ENCODE measurements at places on chromosomes 7 and 10.
A peak's percentile ranks its signal among the peaks of the same experiment; 100 is the strongest.

- peaks cover 2% of the 10 kb centered on the region for H3K4me1 ChIP-seq
- H3K27me3 ChIP-seq, result peaks cover 14% of the 10 kb centered on the region
- no peak for DNase-seq
- no peak overlapping the region for H3K4me3 ChIP-seq
Observed at GRCh38 chr10:79926037-79926436, 22.9 kb downstream of the SFTPD start.

- H3K4me3 ChIP-seq, result no peak overlapping the region
- H3K36me3 ChIP-seq, result no peaks in the 10 kb centered on the region
Observed at GRCh38 chr10:48924988-48925387, 14.7 kb downstream of the LRRC18 start.

GRCh38 chr10:64745565-64745964 is 1224.4 kb downstream of the REEP3 start:
- no peaks in the 10 kb centered on the region for H3K27me3 ChIP-seq
- H3K27ac ChIP-seq, result no peak overlapping the region
- no peaks in the 10 kb centered on the region for H3K36me3 ChIP-seq
- H3K4me1 ChIP-seq, result no peaks in the 10 kb centered on the region

DNA sequence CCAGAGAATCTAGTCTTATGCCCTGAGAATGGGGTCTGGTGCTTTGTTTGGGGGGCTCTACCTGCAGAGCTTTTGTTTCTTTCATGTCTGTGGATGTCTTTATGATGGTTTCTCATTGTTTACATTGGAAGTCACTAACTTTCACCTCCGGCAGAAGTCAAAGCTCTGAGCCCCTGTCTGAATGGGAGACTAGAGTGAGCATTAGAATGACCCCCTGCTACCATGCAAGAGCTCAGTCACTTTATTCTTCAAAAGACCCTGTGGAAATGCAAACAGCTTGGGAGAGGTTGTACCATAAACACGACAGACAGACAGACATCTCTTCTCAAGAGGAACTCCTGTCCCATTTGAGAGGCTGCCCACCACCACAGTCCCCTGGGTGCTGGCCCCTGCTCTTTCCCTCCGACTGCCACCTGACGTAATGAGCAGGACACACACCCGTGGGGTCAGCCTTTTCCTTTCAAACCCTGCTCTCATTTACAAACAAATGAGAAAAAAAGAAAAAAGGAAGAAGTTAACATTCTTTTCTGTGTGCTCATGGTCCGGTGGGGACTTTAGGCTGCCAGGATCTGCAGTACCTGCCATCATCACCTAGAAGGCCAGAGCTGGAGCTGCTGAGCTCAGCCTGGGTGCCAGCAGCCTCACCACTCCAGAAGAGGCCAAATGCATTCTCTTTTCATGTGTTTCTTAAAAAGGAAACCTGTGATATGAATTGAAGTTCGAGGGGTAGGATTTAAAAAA is 91.6 kb downstream of the FZD1 start:
- DNase-seq, result peak; percentile 54
- peaks cover 4% of the 10 kb centered on the region for H3K4me1 ChIP-seq
- no peak overlapping the region for H3K4me3 ChIP-seq
- H3K36me3 ChIP-seq, result no peaks in the 10 kb centered on the region
- no peak overlapping the region for H3K27ac ChIP-seq

DNA sequence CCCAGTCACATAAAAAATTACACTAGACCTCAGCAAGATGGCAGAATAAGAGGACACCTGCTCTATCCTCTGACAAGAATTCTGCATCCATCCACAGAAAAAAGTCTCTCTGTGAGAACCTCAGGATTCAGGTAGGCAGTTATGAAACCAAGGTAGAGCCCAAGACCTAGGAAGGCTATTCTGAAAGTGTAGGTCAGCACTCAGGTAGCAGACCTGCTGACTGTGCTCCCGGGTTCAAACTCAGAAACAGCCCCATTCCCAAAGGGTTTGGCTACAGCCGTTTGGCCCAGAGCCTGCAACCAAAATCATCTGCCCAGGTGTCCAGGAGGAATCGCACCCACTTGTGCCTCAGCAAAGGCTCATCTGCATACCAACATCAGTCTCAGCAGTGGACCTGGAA is 37.7 kb downstream of the COA1 start:
- no peaks in the 10 kb centered on the region for H3K27me3 ChIP-seq
- no peak overlapping the region for H3K4me3 ChIP-seq
- no peaks in the 10 kb centered on the region for H3K36me3 ChIP-seq
- no peak overlapping the region for H3K27ac ChIP-seq
- no peak for DNase-seq
- H3K4me1 ChIP-seq, result peaks cover 3% of the 10 kb centered on the region

DNA sequence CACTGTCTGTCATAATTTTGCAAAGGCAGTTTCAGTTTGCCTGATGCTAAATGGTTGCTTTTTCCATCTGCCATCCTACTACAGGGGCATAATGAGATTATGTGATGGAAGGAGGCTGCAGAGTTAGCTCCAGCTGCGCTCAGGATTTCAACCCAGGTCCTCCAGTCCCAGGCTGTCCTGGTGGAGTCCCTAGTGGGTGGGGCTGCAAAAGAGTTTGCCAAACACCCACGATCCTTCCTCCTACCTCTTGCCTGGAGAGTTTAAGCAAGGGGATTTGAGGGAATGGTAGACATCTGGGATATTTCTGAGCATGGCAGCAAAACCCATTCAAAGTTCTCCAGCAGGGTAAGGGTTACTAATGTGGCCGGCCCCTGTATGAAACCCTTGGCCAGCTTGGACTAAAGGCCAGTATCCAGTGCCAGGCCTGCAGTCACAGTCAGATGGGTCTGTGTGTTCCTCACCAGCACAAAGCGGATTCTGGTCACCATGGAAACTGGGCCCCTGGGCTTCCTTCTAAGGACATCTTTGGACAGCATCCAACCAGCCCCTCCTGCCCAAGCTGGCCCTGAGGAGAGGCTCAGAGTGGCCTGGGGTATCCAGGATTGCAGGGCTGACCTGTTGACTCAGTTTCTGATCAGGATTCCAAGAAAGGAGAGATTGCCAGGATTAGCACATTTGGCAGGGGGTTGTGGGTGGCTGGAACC is 42.7 kb upstream of the CHST3 start:
- H3K27ac ChIP-seq, result no peak overlapping the region
- no peak for DNase-seq
- H3K27me3 ChIP-seq, result no peaks in the 10 kb centered on the region
- no peaks in the 10 kb centered on the region for H3K4me1 ChIP-seq

GRCh38 chr10:117519879-117520278 is 22.7 kb upstream of the EMX2 start:
- no peaks in the 10 kb centered on the region for H3K4me1 ChIP-seq
- H3K27ac ChIP-seq, result no peak overlapping the region

DNA sequence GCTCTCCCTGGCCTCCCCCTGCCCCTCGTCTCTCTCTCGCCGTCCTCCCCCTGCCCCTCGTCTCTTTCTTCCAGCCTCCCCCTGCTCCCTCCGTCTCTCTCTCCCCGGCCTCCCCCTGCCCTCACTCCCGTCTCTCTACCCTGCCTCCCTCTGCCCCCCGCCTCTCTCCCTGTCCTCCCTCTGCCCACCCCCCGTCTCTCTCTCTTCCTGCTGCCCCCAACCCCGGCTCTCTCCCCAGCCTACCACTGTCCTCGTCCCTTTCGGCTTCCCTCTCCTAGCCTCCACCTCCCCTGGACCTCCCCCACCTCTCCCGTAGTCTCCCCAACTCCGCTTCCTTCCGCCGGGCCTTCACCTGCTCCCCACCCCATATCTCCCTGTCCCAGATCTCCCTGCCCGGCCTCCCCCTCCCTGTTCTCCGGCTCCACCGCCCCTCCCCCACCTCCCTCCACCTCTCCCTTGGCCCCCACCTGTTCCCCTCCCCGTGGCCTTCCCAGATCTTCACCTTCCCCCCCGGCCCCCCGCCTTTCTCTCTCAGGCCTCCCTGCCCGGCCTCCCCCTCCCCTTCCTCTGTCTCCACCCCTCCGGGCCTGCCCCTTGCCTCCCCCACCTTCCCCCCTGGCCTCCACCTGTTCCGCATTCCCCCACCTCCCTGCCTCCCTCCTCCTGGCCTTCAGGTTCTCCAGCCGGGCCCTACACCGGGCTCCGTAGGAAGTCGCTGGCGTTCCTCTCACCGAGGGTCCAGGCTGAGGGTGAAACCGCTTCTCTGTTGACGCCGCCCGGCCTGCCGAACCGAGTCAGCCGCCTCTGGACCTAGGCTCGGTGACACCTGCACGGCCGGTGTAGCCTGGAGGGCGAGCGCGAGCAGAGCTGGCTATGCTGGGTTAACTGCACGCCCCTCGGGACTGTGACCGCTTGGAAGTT is 1.2 kb downstream of the GET4 start:
- H3K36me3 ChIP-seq, result peaks cover 19% of the 10 kb centered on the region
- peak overlapping the region; percentile 75 for H3K4me3 ChIP-seq
- peak overlapping the region; percentile 81 for H3K27ac ChIP-seq
- no peak for DNase-seq

GRCh38 chr7:45897042-45897690 is 8.9 kb downstream of the IGFBP1 start:
- H3K36me3 ChIP-seq, result no peaks in the 10 kb centered on the region
- H3K4me3 ChIP-seq, result no peak overlapping the region
- H3K27me3 ChIP-seq, result no peaks in the 10 kb centered on the region
- H3K27ac ChIP-seq, result no peak overlapping the region
- no peaks in the 10 kb centered on the region for H3K4me1 ChIP-seq
- no peak for DNase-seq

GRCh38 chr10:27383595-27384542 is 120.2 kb upstream of the RAB18 start:
- no peaks in the 10 kb centered on the region for H3K4me1 ChIP-seq
- H3K4me3 ChIP-seq, result no peak overlapping the region
- H3K27me3 ChIP-seq, result no peaks in the 10 kb centered on the region
- DNase-seq, result no peak
- no peak overlapping the region for H3K27ac ChIP-seq

DNA sequence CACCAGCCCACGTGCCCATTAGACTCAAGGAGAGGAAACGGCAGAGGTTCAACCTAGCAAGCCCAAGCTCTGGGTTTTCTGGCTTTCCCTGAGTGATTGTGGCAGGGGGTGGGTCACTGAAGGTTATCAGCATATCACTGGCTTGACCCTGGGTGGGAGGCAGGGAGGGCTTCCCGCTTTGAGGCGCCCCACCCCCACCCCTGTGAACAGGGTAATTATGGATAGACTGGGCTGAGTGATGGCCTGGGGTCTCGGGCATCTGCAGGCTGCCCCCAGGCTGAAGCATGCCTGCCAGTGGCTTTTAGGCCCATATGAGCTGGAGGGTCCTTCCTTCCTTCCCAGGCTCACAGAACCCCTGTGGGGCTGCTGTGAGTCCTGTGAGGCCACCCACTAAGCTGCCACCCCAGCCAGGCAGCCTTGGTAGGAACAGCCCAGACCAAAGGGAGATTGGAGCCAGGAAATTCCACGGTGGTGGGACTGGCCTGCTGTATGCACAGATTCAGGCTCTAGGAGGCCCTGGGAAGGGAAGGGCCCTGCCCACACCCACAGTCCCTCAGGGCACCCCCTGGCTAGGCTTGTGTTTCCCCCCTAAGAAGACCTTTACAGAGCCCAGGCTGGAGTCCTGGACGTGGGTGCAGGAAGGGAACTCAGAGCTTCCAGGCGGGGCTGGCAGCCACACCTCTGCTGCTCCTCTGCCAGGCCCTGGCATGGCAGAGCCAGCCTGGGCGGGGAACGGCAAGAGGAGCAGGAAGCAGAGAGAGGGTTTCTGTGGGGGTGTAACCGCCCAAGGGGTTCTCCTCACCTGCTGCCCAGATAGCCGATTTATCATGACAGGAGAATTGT is 33.1 kb downstream of the GPRIN2 start:
- H3K27ac ChIP-seq, result no peak overlapping the region
- H3K4me3 ChIP-seq, result no peak overlapping the region
- no peak for DNase-seq
- H3K27me3 ChIP-seq, result no peaks in the 10 kb centered on the region
- H3K36me3 ChIP-seq, result no peaks in the 10 kb centered on the region

DNA sequence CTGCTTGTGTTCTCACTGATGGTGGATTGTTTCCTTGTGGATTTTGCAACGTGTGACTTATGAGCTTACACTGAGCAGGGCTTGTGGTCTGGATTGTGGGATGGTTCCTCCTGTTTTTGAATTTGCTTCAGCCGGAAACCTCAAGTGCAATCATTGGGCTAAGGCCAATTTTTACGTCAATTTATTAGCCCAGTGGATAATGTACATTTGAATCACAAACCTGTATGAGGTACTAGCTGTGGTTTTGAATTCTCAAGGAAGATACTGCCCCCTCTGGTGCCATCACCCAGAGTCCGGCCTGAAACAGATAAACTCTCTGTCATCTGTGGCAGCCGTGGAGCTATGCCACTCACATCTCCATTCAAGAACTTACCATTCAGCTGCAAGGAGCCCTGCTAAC is 7.3 kb upstream of the ZNF777 start:
- H3K4me3 ChIP-seq, result no peak overlapping the region
- H3K27ac ChIP-seq, result no peak overlapping the region
- no peaks in the 10 kb centered on the region for H3K27me3 ChIP-seq
- DNase-seq, result no peak
- no peaks in the 10 kb centered on the region for H3K36me3 ChIP-seq

DNA sequence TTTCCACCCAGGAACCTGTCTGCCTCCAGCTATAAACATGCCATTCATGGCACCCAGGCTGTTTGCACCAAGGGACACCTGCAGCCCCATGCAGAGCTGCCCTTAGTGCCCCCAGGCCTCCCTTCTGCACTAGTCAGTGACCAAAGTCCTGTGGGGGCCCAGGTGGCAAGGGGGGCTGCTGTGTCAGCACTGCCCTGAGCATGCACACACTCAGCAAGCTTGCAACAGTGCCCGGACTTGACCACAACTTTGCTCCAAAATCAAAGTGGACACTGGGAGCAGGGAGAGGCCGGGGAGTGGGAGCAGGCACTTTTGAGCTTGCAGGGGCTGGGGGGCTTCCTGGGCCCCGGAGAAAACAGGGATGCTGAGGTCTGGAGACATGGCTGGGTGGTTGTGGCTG is 192.9 kb upstream of the MBL2 start:
- H3K27ac ChIP-seq, result peak overlapping the region; percentile 91
- H3K4me3 ChIP-seq, result no peak overlapping the region
- H3K4me1 ChIP-seq, result peaks cover 15% of the 10 kb centered on the region
- DNase-seq, result no peak
- no peaks in the 10 kb centered on the region for H3K36me3 ChIP-seq

DNA sequence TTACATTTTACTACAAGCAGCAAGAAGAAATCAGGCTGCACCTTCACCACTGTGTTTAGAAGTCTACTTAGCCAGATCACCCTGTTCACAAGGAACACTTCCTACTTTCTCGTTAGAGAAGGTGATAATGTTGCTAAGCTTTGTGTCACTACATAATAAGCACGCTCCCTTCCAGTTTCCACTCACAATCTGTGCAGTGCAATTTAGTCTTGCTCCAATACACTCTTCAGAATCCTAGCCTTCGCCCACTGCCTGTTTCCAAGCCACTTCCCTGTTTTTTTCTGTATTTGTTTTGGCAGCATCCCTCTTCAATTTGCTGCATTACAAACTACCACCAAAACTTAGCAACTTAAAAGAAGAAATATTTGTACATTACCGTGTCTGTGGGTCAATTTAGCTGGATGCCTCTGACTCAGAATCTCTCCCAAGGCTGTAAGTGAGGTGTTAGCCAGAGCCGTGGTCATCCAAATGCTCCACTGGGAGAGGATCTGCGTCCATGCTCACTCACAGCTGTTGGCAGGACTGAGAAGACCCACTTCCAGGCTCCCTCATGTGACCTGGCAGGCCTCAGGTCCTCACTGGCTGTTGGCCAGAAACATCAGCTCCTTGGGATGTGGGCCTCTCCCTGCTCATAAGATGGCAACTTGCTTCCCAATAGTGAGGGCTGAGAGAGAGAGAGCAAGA is 110.4 kb downstream of the PON1 start:
- H3K4me1 ChIP-seq, result no peaks in the 10 kb centered on the region
- no peak overlapping the region for H3K4me3 ChIP-seq
- DNase-seq, result no peak

- no peaks in the 10 kb centered on the region for H3K36me3 ChIP-seq
- DNase-seq, result no peak
- H3K4me3 ChIP-seq, result no peak overlapping the region
- no peaks in the 10 kb centered on the region for H3K4me1 ChIP-seq
- H3K27ac ChIP-seq, result no peak overlapping the region
- no peaks in the 10 kb centered on the region for H3K27me3 ChIP-seq
Observed at GRCh38 chr7:130387628-130388403, 7.5 kb downstream of the CPA1 start.

All from H1 (cell line).